ENCODE measurements at places on chromosomes 13 and 19. TPM values are rescaled to one million over a fixed set of nuclear protein-coding genes. Genes with fewer than 3 reads are reported as not detected.

The ERICH6B gene
- not detected for total RNA-seq

The FGF22 gene
- total RNA-seq = 0.81 TPM

The ZNF544 gene
- total RNA-seq = 25.7 TPM

The SCAF1 gene
- 81.9 TPM for total RNA-seq

The PDX1 gene
- not detected for total RNA-seq

The ZNF625 gene
- 9.1 TPM for total RNA-seq

The FGF14 gene
- 0.13 TPM for total RNA-seq

The CCDC70 gene
- total RNA-seq = not detected

The ONECUT3 gene
- total RNA-seq = not detected

The TNNT1 gene
- total RNA-seq = not detected

The CBARP gene
- total RNA-seq = 7.0 TPM

The ZNF699 gene
- total RNA-seq = 7.7 TPM

GRCh38 chr13:114235697-114236096 is 1.0 kb downstream of the CDC16 start:
- DNase-seq = no peak

- DNase-seq = no peak
These were observed 34.4 kb downstream of the DNAJC15 start for GRCh38 chr13:43057653-43058317.

- peak; percentile 88 for DNase-seq
These were observed 90.5 kb downstream of the STARD13 start for GRCh38 chr13:33194820-33195692.

GRCh38 chr13:80428349-80429096 is 87.6 kb upstream of the SPRY2 start:
- no peak for DNase-seq

DNA sequence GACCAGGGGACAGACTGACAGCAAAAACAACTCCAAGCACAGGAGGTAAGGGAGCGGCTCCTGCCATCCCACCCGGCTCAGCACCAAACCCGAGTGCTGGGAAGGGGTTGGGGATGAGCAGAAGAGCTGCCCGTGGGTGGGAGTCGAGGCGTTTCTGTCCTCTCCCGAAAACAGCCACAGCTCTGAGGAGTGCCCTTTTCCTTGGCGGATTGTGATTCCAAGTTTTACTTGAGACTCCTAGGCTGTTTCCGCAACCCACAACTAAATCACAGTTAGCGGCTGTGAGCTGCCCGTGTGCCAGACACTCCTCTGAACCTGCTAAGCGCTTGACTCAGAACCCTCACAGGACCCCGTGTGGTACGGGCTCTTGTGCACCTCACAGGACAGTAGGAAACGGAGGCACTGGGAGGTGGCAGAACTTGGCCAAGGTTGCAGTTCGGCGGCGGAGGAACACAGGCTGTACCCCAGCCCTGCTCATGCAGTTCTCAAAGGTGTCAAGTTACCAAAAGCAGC is 21.4 kb downstream of the CFAP97D2 start:
- DNase-seq = no peak

- DNase-seq = no peak
These were observed 258.9 kb downstream of the GPC5 start for GRCh38 chr13:91657283-91657682.

GRCh38 chr13:110991991-110992508 is 77.2 kb upstream of the ANKRD10 start:
- no peak for DNase-seq

DNA sequence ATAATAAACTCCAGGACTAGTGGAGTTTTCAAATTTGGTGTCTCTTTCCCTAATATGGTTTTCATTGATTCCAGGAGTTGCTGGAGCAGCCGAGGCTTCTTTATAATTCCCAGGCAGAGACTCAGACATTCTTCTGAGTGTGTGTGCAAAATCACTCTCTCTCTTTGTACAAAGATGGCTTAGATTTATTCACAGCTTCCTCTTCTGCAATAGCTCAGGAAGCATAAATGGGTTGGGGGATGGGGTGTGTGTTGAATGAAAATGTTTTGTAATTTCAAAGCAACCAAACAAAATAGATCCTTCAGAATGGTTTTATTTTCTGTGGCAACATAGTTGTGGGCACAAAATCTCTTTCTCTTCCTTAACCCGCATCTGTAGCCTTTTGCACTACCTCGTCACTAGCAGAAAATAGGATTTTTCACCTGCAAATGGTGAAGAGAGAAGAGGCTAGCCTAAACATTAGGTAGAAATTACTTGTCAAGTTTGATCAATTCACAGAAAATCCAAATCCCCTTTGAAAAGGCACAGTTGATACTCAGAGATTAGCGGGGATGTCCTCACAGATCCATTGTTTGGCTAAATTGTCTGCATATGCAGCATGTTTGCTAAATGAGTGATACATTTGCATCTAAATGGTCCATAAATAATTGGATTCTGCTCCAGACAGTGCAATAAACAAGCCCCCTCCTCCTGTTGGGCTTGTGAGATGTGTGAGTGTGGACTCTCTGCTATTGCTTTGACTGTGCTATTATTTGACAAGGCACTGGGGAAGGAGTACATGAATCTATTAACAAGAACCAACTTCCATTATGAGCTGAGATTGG is 66.7 kb downstream of the CBY2 start:
- DNase-seq = no peak

- no peak for DNase-seq
These were observed 16.2 kb upstream of the MIR17HG start for GRCh38 chr13:91331047-91331915.

DNA sequence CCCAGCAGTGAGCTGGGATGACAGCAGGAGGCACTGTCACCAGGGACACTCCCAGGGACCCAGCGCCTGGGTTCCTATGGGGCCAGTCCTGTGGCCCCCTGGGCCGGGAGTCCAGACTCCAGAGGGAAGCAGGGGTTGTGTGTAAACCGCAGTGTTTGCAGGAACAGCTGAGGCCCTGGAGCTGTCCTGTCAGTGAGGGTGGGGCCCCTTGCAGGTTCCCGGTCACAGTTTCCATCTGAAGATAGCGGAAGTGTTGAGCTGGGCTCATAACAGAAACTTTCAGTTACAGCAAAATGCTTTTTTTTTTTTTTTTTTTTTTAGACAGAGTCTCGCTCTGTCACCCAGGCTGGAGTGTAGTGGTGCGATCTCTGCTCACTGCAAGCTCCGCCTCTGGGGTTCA is 17.7 kb upstream of the CSNK1G2 start:
- no peak for DNase-seq

GRCh38 chr13:79070343-79070974 is 335.6 kb downstream of the RBM26 start:
- no peak for DNase-seq

DNA sequence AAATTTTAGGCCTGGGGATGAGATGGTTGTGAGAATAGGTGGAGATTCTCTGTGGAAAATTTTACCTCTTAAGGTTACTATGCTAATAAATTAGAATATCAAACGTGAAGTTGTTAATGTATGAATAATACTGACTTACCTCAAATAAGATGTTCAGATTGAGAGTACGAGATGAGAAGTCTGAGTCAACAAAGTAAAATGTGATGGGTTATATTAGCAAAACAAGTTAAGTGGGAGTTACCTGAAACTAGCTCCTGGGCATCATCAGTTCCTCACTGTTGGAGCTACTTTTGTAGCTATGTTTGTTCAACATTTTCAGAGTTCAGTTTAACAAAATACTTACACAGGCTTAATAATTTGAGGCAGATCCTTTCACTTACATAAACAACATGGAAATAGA is 108.6 kb downstream of the PIBF1 start:
- no peak for DNase-seq

DNA sequence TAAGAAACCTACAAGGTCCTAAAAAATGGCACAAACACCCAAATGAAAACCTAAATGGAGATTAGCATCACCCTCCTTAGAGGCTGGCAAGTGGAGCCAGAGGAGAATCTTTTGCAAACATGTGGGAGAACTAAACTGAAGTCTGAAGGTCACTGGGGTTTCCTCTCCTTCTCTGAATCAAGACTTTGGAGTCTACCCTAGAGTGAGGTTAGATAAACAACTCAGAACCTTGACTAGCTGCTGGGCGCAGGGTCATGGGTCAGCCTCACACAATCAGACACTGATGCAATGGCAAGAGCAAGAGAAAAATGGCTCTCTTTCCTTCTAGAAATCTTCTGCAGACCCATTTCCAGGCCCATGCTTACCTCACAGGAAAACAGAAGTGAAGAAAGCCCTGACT is 165.8 kb downstream of the KCTD12 start:
- no peak for DNase-seq

DNA sequence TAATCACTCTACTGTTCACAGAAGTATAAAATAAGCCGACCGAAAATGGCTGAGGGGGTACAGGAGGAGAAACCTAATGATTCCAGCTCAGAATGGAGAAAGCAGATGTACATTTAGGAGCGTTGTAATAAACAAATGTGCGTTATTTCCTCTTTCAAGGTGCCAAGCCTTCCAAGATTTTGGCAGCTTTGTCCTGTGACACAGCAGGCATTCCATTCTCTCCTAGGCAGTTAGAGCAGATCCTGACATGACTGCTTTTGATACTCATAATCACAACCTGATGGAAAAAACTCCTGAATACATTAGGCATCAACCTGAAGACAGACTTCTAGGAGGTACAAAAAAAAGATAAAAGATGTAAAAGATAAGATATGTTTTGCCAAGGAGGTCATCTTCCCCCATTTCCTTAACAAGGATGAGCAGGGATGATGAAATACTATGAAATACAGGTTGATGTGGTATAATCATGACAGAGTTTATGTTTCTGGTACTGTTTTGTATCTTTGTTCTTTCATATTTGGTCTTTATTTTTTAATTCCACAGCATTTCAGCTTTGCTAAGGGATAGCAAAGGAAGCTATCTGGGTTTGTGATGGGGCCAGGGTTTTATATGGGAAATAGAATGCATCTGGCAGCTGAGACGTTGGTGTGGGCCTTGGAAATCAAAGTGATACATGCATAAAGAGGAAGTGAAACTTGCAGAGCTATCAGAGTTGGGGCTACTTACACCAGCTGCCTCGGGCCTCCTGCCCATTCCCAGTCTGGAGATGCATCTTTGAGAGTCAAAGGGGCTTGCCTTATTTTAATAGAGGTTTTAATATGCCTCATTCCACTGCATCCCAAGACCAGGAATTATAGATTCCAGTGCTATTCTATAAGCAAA is 222.5 kb downstream of the OXGR1 start:
- no peak for DNase-seq
